Stimulated activated naive CD4-positive, alpha-beta T cell treated with Interleukin-2 at 50 U/mL for 16 hours (primary cell): ENCODE measurements at places on chromosomes 11 and 22.

DNA sequence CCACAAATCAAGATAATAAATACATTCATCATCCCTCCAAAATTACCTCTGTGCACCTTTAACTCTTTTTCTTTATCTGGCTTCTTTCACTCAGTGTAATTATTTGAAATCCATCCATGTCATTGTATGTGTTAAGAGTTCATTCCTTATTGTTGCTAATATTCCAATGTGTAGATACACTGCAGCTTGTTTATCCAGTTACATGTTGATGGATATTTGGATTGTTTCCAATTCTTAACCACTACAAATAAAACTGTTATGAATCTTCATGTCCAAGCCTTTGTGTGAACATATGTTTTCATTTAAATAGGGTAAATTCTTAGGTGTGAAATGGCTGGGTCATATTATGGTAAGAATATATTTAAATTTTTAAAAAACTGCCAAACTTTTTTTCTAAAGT lies 323.3 kb upstream of the NCAM1 start:
- no peak for DNase-seq

DNA sequence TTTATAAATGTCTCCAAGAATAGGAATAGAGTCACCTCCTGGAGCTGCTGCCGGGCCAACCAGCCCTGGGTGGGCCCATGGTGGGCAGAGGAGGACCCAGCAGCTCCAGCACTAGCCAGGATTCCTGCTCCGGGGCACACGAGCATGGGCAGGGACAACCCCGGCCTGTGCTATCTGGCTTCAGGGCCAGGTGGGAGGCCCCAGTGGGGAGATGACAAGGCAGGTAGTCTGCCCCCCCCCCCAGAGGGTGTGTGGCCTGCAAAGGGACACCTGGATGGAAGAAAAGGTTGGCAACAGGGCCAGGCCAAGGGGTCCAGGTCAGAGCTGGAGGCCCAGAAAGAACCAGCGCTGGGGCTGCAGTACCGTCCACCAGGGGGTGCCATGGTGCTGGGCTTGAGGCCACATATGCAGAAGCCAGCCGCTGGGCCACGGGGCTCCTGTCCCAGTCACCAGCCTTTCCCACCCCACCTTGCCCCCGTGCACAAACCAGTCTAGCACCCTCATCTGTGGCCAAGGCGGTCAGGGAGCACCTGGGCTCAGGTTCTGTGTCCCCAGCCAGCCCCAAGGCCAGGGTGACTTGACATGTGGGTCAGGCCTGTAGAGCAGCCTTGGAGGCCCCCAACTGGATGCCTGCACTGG lies 3.4 kb downstream of the TSPAN32 start:
- DNase-seq: peak; percentile 76

DNA sequence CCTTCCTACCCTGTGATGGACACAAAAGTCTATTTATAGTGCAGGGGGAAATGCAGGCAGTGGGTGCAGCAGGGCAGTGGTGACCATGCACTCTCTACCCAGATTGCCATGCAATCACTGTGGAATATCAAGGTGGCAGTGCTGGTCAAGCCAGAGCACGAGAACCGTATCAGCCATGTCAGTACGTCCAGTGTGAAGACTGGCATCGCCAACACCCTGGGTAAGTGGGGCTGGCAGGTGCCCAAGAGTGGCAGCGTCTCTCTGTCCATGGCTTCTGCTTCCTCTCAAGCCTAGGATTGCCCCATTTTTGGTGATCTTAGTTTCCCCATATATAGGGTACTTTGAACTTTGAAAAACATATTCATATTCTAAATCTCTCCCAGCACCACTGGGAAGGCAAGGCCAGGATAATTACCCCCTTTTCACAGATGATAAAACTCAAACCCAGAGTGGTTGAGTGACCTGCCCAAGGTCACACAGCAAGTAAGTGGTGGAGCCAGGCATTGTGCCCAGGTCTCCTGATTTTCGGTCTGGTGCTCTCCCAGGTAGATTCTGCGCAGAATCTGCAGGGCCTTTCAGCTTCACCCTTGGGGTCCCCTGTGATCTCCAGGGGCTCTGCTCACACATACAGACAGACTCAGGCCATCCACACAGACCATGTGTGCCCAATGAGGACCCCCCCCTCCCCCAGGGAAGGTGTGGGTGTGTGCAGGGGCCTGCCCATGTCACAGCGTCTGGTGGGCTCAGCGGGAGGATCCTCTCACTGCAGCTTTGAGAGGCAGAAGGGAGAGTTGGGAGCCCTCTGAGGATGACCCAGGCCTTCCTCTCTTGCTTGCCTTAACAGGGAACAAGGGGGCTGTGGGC lies 7.1 kb downstream of the INPPL1 start:
- DNase-seq: no peak

DNA sequence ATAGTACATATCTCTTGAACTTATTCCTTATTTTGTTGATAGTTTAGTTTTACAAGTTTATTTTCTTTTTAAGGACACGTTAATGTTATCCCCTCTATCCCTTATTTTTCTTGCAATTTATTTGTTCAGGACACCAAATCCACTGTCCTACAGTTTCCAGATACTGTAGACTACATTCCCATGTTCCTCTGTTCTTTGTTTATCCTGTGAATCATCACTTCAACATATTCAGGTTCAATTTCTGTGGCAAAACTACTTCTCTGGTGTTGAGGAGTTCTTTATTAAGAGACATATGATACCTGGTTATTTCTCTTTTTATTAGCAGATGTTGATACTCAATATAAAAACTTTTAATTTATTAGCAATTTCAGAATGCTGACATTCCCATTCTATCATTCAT lies 72.8 kb upstream of the CLNS1A start:
- no peak for DNase-seq

DNA sequence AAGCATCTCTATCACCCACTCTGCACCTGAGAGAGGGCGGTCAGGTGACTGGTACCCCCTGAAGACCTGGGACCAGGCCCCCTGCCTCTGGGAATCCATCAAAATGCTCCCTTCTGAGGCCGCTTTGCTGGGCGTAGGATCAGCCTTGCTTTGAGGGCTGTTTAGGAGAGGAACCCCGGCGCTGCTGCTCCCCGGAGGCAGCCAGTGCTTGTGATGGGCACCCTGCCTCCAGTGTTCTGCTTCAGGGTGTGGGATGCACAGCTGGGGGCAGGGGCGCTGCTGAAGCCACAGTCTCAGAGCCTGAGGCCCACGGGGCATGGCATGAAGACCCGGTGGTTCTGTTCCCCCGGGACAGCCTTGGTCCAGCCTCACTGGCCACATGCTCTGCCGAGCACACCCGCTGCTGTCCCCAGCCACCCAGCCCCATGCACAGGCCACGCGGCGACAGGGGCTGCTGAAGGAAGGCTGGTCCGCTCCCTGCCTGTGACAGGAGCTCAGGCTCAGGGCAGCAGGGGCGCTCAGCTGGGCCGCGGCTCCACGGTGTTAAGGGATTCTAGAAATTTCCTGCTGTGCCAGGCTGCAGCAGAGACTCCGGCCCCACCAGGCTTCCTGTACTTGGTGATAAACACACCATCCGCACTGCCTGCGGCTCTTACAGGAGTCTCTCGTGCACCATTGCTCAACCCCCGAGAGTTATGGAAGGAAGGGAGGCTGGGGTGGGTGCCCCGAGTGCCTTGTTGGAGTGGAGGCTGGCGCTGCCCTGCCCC lies 91.0 kb downstream of the KCNQ1 start:
- no peak for DNase-seq

DNA sequence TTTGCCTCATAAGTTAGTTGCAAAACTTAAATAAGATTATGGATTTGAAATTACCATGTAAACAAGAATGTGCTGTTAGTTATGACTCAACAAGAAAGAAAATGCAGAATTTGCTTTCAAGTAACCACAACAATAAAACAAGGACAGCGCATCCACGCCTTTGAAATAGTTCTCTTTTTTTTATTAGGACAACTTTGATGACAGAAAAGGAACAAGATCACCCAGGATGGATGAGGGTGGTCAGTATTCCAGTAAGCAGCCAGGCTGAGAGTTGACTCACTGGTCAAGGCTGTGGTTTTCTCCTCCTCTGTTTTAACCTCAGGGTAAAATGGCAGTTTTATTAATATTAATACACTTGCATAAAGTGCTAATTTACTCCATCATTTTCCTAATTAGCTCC lies 544.4 kb downstream of the OPCML start:
- no peak for DNase-seq

DNA sequence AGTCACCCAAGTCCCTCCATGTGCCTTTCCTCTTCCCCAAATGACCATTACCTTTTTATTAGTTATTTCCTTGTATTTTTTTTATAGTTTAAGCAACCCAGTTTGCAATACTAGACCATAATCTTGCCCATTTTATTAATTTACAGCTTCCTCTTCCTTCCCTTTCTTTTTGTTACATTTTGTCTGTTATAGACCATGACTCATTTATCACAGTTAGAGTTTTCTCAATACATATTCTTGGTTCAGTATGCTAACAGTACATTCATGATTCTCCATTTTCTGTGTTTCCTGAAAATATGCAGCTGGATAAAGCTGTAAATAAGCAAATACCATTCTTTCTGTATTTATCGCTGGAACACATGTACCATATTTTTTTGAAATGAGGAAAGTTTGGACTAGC lies 376.7 kb upstream of the RAG2 start:
- DNase-seq: no peak

DNA sequence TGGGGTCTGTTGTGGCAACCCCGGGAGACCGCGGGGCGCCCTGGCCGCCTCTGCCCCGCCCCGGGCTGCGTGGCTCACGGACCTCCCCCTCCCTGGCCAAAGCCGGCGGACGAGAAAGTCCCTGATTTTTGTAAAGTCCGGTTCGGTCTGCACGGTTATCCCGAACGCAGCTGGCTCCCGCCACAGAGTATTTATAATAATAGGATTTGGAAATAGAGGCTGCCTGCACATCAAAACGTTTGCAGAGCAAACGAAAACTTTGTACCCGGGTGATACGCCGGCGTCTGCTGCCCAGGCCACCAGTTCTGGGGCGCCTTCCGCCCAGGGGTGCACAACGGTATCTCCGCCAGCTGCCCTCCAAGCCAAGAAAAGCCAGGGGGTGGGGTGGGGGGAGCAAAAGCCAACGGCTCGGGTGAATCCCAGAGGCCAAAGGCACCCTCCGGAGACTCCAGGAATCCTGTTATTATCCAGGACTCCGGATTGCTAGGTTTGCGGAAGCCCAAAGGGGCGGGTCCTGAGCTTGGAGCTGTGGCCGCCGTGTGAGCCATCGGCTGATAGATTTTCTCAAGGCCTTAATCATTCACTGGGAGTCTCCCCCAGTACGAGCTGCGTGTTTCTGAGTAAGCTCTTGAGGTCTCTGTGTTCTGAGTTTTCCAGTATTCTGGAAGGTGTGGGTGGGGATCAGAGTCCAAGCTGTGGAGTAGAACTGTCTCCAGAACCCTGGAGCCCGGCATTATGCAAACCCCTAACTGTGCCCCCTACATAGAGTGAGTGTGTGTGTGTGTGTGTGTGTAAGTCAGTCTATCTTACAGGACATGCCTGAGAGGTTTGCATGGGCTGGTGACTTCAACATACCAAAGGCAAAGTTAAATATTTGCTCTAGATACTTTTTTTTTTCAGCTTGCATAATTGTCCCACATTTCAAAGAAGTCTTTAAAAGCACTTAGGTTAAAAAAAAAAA lies 673 bp upstream of the SHANK2 start:
- no peak for DNase-seq

- no peak for DNase-seq
Measured at GRCh38 chr11:71102251-71102995, 150.0 kb downstream of the SHANK2 start.

- DNase-seq: no peak
Measured at GRCh38 chr11:16001044-16001568, 355.2 kb downstream of the SOX6 start.

DNA sequence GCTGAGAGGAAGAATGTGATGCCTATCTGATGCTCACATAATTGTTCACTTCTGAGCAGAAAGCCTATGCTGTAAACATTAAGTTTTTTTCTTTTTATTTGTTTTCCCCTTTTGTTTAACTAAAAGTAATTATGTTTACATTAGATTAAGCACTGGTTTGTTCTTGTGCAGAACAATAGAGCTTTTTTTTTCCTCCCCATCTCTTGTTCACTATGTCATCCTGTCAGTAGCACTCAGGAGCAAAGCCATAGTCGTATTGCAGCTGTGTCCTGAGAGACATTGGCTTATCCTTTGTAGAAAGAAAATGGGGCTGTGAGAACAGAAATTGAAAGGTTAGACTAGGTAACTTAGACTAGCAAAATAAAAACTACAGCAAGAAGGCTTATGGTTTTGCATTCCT lies 301.8 kb upstream of the RAG2 start:
- no peak for DNase-seq

- no peak for DNase-seq
Measured at GRCh38 chr11:17244046-17244445, 32.5 kb upstream of the NUCB2 start.

DNA sequence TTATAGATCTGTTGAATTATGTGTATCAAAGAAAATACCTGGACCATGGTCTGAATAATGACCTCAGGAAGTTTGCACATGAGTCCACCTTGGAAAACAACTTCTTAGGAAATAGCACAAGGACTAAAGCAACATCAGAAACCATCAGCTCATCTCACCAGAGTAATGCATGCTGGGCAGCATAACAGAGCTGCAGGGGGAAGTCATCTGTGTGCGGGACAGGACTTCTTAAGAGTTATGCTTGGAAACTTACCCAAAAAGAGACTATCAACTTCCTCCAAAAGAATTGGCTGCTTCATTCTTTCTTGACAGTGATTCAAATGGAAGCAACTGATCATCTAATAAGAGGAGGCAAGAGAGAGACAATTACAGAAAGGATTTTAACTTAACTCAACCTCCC lies 2.5 kb downstream of the OR56B4 start:
- no peak for DNase-seq

- no peak for DNase-seq
Measured at GRCh38 chr11:135006800-135007199, 594.8 kb upstream of the B3GAT1 start.

DNA sequence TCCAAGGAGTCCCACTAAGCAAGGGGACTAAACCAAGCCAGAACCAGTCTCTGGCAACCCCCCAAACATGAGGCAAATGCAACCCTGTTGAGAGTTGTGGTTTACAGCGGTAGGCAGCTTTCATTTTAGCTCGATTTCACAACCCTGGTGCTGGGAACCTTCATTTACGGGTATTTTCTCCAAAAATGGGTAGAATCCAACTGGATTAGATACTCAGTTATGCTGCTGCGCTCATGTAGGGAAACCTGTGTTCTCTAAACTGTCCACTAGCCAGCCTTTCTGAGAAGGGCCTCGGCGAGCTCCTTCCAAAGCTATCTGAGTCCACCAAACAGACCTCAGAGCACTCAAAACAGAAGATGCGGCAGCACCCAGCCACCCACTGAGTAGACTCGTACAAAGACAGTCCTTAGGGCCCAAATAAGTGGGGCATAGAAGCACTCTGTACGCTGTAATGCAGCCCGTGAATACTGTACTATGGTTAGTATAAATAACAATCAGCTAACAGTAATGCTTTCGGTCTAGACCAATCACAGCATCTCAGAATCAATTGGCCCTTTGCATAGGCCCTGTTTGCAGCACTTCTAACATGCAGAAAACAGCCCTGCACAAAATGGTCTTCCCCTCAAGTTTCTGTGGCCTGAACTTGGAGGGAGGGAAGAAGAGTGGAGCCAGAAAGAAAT lies 104.7 kb downstream of the ETS1 start:
- peak; percentile 53 for DNase-seq
